CD4-positive, alpha-beta T cell treated with Interferon gamma for 1 hour (primary cell): ENCODE measurements at places on chromosomes 6 and 20.

- no peak for DNase-seq
Measured at GRCh38 chr6:28693033-28693750, 167.5 kb downstream of the GPX5 start.

DNA sequence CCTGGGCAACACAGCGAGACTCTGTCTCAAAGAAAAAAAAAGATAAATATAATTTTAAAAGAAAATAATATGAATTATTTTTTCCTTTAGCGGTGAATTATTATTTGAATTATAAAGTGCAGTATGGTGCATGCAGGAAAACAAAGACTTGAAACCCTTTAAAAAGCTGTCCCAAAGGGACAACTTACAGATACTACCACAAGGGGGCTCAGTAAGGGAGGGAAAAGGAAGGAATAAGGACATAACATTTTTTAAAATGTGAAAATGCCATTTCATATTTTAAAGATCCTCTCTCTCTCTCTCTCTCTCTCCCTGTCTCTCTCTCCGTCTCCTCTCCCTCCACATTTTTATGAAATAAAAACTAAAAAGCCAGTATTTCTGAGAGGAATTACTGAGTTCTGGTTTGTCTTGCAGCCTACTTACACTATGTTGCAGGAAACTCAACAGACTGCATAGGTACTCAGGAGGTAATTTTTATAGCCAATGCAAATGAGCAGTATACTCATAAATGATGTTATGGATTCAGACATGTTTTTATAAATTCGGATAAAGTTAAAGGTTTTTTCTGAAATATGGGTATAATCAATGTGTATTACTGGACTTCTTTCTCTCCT, 455.0 kb upstream of the GJE1 start:
- no peak for DNase-seq

DNA sequence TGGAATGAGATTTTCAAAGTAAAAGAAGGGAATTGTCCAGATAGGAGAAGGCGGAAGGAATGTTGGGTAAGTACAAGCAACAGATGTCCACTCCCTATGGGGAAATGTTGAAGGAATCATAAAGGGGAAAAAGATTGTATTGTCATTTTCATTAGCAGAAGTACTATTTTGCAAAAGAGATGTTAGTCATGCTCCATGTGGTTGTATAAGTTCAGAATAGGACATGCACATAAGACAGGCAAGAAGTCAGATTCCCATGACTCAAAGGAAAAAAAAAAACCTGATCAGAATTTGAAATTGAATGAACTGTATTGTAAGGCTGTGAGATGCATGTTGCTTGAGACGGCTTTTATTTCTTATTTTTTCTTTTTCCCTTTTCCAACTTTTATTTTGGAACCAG, 36.8 kb downstream of the GRM1 start:
- DNase-seq = no peak

- DNase-seq = no peak
Measured at GRCh38 chr6:11972806-11973205, 39.3 kb upstream of the HIVEP1 start.

GRCh38 chr6:101613556-101613955, 220.0 kb downstream of the GRIK2 start:
- DNase-seq = no peak

DNA sequence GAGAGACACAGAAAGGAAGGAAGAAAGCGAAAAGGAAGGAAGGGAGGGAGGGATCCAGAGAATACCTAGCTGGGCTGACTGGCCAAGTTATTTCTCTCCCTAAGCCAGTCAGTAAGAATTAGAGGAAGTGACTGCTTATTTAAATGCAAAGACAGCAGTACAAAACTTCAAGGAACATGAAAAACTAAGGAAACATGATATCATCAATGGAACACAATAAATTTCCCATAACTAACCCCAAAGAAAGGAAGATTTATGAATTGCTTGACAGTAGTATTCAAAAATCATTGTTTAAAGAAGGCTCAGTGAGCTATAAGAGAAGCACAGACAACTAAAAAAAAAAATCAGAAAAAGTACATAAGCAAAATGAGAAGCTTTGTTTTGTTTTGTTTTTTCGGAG, 252.3 kb upstream of the SASH1 start:
- no peak for DNase-seq

DNA sequence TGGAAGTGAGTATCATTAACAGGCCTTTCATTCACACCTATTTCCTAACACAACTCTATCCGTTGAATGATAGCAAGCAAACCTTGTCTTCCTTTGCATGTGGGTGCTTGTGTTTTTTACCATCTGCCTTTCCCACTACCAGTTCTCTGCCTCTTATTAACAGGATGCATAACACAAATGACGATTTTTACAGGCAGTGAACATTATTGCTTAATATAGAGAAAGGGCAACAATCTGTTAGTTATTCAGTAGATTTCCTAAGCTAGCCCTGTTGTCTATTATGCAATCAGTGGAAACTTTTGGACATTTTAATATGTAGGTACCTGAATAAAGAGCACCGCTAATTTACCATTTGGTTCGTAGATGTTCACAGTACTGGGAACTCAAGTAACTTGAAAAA, 348.8 kb upstream of the PLCB4 start:
- DNase-seq = no peak

- DNase-seq = no peak
Measured at GRCh38 chr6:11805259-11806053, 26.9 kb upstream of the ADTRP start.

GRCh38 chr6:102623201-102623600, 1229.7 kb downstream of the GRIK2 start:
- no peak for DNase-seq

DNA sequence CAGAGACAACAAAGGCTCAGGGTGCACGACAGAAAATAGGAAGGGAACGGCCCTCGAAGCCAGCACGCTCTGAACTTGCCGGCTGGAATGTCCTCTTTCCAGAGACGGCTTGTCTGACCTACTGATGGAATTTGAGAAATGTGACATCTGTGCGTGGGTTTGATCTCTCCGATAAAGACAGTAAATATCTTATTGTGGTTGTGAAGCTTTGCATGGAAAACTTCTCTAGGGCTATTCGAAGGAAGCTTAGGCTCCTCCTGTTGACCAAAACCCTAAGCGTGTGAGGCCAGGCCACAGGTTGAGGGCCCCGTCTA, 247.3 kb downstream of the ZNF217 start:
- DNase-seq = no peak

DNA sequence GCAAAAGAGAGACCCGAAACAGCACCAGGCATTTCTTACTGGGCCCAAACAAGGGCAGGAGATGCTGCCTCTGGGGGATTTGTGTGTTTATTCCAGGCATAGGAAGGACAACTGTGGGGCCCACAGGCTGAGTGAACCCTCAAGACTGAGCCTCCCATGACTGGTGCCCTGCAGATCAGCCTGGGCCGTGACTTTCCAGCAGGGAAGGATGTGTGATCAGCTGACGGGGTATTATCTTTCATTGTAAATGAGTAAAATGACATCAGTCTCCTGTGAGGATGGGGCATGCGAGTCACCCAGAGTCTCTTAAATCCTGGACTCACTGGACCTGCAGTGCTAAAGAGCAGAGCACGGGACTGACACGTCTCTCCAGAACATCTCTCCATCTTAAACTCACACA, 3.9 kb upstream of the TEAD3 start:
- no peak for DNase-seq

DNA sequence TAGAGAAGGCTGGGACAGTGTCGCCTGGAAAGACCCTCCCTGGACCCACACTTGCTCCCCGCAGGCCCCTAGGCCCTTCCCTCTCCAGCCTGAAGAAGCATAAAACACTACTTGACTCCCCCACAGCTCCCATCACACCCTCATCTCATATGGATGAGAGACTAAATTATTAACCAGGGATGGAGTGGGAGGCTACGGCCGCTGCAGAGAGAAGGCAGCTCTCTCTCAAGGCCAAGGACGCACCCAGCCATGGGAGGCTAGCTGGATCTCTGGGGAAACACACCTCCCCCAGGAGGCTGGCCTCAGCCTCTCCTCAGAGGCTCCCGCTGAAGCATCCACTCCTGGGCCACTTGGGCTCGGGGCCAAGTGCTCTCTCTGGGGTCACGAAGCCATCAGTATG, 102.5 kb downstream of the GRM4 start:
- no peak for DNase-seq

DNA sequence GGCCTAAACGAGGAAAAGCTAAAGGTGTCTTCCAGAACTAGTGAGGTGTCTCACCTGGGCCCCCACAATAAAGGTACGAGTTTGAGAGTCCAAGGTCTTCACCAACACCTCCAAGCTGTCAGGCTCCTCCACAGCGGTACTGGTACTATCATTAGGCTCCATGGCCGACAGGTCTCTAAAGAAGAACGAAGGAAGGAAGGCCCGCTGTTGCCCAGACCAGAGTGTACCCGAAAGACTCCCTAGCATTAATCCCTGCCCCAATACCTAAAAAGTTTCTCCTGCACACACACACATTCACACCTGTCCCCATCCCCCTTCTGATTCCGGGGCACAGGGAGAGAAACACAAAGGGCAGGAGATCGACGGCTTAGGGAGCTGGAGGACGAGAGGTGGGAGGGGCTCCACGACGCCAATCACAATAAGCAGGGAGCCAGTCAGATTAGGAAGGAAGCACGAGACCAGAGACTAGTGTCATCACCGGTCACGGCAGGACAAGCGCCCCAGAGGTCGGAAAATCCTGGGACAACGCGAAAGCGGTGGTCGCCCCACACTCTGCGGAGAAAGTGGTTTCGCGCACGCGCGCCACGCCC, 764 bp downstream of the BAG6 start:
- DNase-seq = no peak

DNA sequence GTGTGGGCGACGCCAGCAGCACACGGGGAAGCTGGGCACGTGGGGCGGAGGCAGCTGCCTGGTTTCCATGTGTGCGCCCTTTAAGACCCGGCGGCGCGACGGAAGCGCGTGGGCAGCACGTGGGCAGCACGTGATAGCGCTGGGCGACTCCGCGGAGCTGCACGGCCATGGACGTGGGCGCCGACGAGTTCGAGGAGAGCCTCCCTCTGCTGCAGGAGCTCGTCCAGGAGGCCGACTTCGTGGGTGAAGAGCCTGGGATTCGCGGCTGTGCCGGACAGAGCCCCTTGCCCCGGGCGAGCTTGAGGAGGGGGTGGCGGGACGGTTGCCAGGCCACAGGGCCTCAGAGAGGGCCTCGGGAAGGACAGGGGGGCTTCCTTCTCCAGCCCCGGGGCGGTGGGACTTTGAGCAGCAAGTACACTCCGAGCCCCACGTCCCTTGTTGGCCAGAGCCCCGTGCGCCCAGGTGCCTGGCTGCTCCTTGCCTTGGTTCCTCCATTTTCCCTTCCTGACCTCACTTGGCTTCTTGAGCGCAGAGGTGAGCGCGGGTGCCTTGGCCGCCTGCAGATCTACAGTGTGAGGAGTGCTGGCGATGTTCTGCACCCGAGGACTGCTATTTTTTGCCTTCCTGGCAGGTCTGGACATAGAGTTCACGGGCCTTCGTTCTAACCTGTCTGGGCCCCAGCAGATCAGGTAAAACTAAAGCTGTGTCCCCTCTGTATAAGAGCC, at the start of gene PNLDC1:
PNLDC1 (plus strand) TSS at position 136 of the 725 bp plus-strand sequence; CDS start at position 168, 32 bp downstream.
- DNase-seq = no peak

GRCh38 chr6:54981276-54981609, 134.7 kb downstream of the FAM83B start:
- no peak for DNase-seq

DNA sequence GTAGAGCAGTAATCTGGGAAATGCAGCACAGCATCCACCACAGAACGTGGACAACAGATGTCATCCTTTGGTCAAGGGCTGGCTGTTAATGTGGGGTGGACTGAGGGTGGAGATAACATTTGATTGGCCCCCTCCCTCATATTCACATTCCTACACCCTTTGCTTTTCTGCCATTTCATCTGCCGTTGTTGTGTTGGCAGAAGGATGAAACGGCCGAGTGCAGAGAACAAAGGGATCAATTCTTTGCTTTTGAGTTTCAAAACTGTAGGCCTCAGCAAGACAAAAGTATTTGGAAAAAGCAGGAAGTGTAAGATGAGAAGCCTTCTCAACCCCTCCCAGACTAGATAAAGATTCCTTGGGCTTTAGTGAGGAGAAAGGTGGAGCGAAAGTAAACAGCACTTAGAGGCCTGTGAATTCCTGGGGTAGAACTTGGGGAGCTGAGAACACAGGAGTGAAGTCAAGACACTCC, 74.2 kb upstream of the PHIP start:
- no peak for DNase-seq

GRCh38 chr20:63084563-63084927, 77.8 kb upstream of the BHLHE23 start:
- no peak for DNase-seq

DNA sequence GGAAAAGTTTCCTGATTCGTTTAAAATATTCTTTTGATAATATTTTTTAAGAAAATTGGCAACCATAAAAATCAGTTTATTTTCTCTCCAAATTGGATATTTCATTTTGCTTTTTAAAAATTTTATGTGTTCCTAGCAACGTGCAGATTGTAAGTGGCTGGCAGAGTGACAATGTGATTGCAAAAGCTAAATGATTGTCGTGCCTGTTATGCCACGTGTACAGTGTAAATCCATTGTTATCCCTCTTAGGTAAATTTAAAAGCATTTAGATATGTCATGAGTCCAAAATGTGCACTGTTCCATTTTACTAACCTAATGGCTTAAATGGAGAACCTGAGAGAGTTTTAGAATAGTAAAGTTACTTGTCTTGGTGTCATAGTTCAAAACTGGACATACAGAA, 94.4 kb upstream of the ADGRF4 start:
- DNase-seq = no peak

- no peak for DNase-seq
Measured at GRCh38 chr6:43963203-43963602, 164.0 kb downstream of the MRPL14 start.

DNA sequence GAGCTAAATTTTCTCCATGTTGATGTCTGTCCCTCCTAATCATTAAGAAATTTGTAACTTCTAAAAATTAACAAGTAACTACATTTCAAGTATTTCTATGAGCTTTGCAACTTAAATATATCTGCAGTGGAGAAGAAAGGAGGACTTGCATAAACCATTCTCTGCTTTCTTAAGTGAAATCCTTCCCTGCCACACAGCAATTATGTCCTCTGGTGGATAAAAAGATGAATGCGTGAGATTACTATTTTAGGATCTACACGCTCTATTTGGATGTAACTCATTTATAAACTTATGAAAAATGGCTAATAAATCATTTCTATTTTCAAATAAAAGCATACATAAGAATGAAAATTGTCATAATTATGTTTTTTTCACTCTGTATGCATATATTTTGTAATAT, 338.0 kb upstream of the PTCHD4 start:
- no peak for DNase-seq

GRCh38 chr6:134309227-134309626, 8.7 kb downstream of the SGK1 start:
- DNase-seq = no peak

DNA sequence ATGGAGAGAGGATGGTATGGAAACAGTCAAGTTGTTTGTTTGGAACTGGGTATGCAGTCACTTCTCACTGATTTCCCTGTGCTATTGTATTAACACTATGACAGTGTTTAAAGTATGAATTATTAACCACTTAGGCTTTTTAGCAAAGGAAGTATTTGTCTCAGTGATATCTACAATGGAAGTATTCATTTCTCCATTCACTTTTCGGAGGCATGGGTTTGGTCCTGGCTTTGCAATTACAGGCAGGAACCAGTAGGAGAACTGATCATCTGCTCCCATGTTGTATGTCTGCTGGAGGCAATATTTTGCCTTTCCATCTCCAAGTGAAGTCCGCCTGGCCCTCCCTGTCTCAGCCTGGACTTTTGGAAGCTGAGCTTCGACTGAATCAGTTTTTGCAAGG, 30.6 kb upstream of the EXOC2 start:
- DNase-seq = no peak

- no peak for DNase-seq
Measured at GRCh38 chr6:169406034-169406433, 152.4 kb upstream of the THBS2 start.

- DNase-seq = no peak
Measured at GRCh38 chr6:169225887-169226286, 27.8 kb downstream of the THBS2 start.
